ENCODE measurements at places on chromosomes 2 and 18. TPM values are rescaled to one million over a fixed set of nuclear protein-coding genes. Genes with fewer than 3 reads are reported as not detected.

GRCh38 chr2:15223887-15224286 is 337.2 kb downstream of the NBAS start:
- DNase-seq: peak; percentile 67
- H3K36me3 ChIP-seq: peaks cover 12% of the 10 kb centered on the region
- H3K27me3 ChIP-seq: no peaks in the 10 kb centered on the region
- peaks cover 10% of the 10 kb centered on the region for H3K4me1 ChIP-seq

The TSPYL6 gene
- total RNA-seq: not detected

GRCh38 chr2:188978291-188979081 is 4.3 kb downstream of the COL3A1 start:
- no peaks in the 10 kb centered on the region for H3K27me3 ChIP-seq
- H3K36me3 ChIP-seq: no peaks in the 10 kb centered on the region
- no peaks in the 10 kb centered on the region for H3K4me1 ChIP-seq
- no peak for DNase-seq

DNA sequence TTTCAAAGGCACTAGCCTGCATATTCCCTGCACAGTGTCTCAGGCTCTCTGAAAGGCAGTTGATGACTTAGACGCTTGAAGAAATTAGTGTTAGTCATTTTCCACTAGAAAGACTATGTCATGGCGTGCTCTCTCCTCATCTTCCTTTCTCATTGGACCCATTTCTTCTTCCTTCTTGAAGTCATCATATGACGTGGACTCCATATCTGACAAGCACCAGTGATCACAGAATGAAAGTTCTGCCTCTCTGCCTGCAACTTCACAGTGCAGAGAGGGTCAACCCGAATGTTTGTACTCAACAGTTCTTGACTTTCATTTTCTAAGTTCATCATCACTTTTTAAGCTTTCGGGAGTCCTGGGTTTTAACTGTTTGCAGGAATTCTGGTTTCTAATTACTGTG is 63.7 kb upstream of the CYRIA start:
- H3K4me1 ChIP-seq: peaks cover 5% of the 10 kb centered on the region
- no peak overlapping the region for H3K4me3 ChIP-seq
- no peaks in the 10 kb centered on the region for H3K36me3 ChIP-seq
- H3K27ac ChIP-seq: no peak overlapping the region
- DNase-seq: no peak
- peaks cover 23% of the 10 kb centered on the region for H3K27me3 ChIP-seq

The DAPL1 gene
- total RNA-seq: not detected

- H3K27ac ChIP-seq: no peak overlapping the region
- H3K27me3 ChIP-seq: no peaks in the 10 kb centered on the region
- no peaks in the 10 kb centered on the region for H3K4me1 ChIP-seq
- no peaks in the 10 kb centered on the region for H3K36me3 ChIP-seq
Measured at GRCh38 chr2:102137138-102137537, 5.4 kb upstream of the IL1R1 start.

DNA sequence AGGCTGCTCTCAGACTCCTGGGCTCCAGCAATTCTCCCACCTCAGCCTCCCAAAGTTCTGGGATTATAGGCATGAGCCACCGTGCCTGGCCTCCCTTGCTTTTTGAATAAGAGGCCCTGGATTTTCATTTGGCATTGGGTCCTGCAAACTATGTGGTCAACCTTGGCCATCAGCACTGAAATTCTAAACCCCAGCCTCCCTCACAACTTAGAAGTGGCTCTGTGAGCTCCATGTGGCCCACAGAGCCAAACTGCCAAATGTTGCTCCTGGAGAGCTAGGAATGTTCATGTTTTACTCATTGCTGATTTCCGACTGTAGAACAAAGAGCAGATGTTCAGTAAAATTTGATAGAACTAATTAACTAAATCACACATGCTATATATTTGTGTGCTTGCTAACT is 210.6 kb upstream of the AGAP1 start:
- no peaks in the 10 kb centered on the region for H3K4me1 ChIP-seq
- H3K27ac ChIP-seq: no peak overlapping the region
- H3K27me3 ChIP-seq: peaks cover 55% of the 10 kb centered on the region
- no peak overlapping the region for H3K4me3 ChIP-seq

DNA sequence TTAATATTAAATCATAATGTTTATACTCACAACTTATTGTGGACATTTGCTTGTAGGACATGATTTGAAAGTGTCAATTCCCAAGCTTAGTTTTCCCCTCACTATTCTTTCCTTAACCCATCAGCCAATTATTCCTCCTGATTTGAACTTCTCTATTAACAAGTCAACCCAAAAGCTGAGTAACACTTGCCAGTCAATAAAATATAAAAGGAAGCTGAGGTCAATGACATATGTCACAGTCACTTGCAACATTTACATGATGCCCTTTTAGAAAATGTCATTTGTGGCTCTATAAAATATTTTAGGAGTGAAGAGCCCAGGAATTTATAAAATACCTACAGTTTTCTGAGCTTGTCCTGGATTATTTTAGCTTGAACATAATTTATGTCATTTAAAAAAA is 7.2 kb downstream of the CCDC68 start:
- no peaks in the 10 kb centered on the region for H3K27me3 ChIP-seq
- H3K27ac ChIP-seq: no peak overlapping the region
- no peaks in the 10 kb centered on the region for H3K36me3 ChIP-seq
- DNase-seq: no peak
- H3K4me3 ChIP-seq: no peak overlapping the region

The LBX2 gene
- total RNA-seq: not detected

The ACVR1 gene
- 41.4 TPM for total RNA-seq

The CD207 gene
- total RNA-seq: not detected

GRCh38 chr2:24797644-24798043 is 4.4 kb downstream of the CENPO start:
- H3K4me1 ChIP-seq: peaks cover 22% of the 10 kb centered on the region
- DNase-seq: no peak
- no peak overlapping the region for H3K4me3 ChIP-seq
- peaks cover 30% of the 10 kb centered on the region for H3K36me3 ChIP-seq

The SIGLEC15 gene
- not detected for total RNA-seq

DNA sequence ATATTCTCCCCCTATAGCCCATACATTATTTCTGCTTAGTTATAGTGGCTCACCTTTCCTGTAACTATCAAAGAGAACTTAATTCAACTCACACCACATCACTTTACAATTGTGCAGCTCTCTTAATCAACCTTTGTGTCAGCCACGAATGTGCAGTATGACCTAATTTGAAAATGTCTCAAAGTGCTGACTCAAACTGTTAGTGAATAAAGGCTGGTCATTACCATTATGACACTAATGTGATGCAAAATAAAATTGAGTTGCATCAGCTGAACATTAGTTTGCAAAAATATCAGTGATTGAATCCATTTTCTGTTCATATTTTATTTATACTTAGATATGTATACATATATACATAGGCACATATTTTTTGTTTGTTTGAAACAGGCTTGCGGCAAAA is 251.8 kb downstream of the MEIS1 start:
- DNase-seq: peak; percentile 16
- H3K36me3 ChIP-seq: no peaks in the 10 kb centered on the region
- H3K27me3 ChIP-seq: no peaks in the 10 kb centered on the region
- H3K4me1 ChIP-seq: peaks cover 13% of the 10 kb centered on the region
- no peak overlapping the region for H3K27ac ChIP-seq

The ZBTB7C gene
- total RNA-seq: 0.42 TPM

The DSC1 gene
- not detected for total RNA-seq

GRCh38 chr2:9472511-9472910 is 1.8 kb upstream of the IAH1 start:
- H3K27me3 ChIP-seq: no peaks in the 10 kb centered on the region
- peaks cover 11% of the 10 kb centered on the region for H3K4me1 ChIP-seq
- H3K4me3 ChIP-seq: no peak overlapping the region

GRCh38 chr2:45452866-45453265 is 158.2 kb downstream of the SRBD1 start:
- no peak overlapping the region for H3K4me3 ChIP-seq
- H3K4me1 ChIP-seq: no peaks in the 10 kb centered on the region
- H3K27ac ChIP-seq: no peak overlapping the region
- no peak for DNase-seq
- H3K36me3 ChIP-seq: no peaks in the 10 kb centered on the region
- H3K27me3 ChIP-seq: no peaks in the 10 kb centered on the region

DNA sequence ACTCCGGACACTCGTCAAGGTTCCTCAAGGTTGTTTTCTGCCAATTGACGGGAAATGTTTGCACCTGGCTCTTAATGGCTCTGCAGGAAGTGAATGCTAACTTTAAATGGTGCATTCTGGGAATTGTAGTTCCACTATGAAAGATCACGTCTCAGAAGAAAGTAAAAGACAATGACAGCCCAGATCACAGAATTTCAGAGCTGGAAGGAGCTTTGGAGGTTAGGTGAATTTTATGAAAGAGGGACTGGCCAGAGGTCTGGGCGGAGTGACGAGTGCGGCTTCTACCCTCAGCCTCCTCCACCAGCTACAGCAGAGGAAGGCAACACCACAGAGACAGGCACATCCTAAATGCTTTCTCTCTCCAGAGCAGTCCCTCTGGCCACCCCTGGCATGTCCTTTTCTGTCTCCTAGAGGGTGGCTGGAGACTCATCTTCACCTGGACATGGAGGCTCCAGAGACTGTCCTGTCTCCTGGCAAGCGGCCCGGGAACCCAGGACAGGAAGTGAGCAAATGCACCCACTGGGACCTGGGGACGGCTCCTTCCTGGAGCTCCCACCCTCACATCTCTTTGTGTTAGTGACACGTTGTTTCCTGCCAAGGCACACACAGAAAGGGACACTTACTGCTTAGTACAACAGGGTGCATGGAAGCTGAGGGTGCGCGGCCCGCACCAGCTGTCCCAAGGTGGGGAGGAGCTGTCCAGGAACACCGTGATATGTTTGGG is 19.4 kb downstream of the THAP4 start:
- H3K36me3 ChIP-seq: peaks cover 60% of the 10 kb centered on the region
- DNase-seq: no peak
- H3K4me1 ChIP-seq: peaks cover 9% of the 10 kb centered on the region
- no peak overlapping the region for H3K4me3 ChIP-seq
- H3K27me3 ChIP-seq: no peaks in the 10 kb centered on the region

The PGAP1 gene
- total RNA-seq: 8.6 TPM

The GPR55 gene
- total RNA-seq: not detected

The ZSWIM2 gene
- total RNA-seq: not detected

GRCh38 chr2:152240559-152241231 is 65.1 kb upstream of the STAM2 start:
- no peaks in the 10 kb centered on the region for H3K27me3 ChIP-seq
- no peak overlapping the region for H3K27ac ChIP-seq
- H3K4me3 ChIP-seq: no peak overlapping the region

DNA sequence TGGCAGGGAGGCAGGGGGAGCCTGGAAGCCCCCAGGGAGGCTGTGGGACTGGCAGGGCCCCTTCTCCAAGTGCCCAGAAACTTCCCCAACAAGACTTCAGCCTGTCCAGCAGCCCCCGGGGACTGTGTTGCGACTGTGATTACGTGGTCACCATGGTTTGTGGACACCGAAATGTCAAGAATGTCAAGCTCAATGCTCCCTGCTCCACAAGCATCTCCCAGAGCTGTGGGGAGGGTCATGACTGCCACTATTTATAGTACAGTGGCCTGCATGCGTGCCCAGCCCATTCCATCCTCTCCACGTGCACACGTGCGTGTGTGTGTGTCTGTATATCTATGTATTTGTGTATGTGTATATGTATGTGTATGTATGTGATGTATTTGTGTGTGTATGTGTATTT is 93.8 kb upstream of the MBOAT2 start:
- H3K27me3 ChIP-seq: no peaks in the 10 kb centered on the region
- no peak for DNase-seq
- no peak overlapping the region for H3K27ac ChIP-seq
- no peak overlapping the region for H3K4me3 ChIP-seq
- H3K4me1 ChIP-seq: peaks cover 4% of the 10 kb centered on the region
- no peaks in the 10 kb centered on the region for H3K36me3 ChIP-seq

The IL18R1 gene
- total RNA-seq: 3.5 TPM

GRCh38 chr18:58105206-58105887 is 61.3 kb downstream of the NEDD4L start:
- H3K27ac ChIP-seq: no peak overlapping the region
- H3K27me3 ChIP-seq: no peaks in the 10 kb centered on the region
- H3K36me3 ChIP-seq: no peaks in the 10 kb centered on the region
- H3K4me1 ChIP-seq: no peaks in the 10 kb centered on the region

DNA sequence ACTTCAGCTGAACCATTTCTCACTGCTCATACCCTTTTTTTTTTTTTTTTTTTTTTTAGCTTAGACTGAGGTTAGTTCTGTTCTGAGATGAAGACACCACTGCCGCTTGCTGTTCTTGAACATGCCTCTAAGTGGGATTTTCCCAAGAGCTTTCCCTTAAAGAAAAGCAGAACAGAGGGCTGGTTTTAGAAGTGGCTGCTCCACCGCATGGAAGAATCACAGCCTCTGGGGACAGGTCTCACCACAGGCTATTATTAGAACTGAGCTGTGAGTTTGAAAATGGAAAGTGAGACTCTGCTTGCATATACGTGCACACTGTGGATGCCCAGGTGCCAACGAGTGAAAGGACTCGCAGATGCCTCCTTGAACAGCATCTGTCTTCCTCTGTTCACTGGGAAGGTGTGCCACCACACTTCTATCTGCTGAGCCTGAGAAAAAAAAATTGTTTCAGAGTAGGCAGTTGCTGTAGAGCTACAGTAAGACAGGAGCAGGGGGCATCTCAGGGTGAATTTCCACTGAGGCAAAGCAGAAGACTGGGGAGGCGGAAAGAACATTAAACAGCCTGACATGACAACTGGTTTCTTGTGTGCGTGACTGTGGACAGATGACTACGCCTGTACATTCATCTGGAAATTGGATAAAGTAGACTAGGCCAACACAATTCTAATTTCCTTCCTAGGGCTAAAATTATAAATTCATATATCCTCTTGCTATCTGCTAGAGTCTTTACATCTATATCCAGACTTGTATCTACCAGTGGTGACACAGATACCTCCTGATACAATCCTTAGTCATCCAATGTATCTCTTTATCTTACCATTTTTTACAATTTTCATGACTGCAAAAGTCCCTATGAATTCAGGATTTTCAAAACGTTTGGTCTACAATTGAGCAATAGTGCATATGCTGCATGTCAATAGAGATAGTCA is 1045.7 kb upstream of the CELF4 start:
- H3K4me1 ChIP-seq: no peaks in the 10 kb centered on the region
- no peak overlapping the region for H3K4me3 ChIP-seq
- H3K27ac ChIP-seq: no peak overlapping the region
- H3K27me3 ChIP-seq: no peaks in the 10 kb centered on the region
- no peak for DNase-seq

DNA sequence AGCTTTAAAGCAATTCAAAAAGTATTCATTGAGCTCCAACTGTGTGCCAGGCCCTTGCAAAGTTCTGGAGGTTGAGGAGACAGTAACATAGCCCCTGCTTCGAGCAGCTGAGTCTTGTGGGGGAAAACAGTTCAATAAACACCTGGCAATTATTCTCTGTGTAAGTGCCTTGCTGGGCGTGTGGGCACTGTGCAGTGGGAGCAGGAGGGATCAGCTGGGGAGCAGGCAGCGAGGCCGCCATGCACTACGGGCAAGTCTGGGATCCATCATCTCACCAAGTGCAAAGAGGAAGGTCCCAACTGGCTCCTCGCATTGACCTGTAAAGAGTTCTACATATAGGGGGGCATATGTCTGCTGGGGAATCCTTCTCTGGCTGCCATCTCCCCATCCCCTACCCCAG is 342.2 kb upstream of the HS6ST1 start:
- H3K4me1 ChIP-seq: no peaks in the 10 kb centered on the region
- H3K4me3 ChIP-seq: no peak overlapping the region
- H3K27ac ChIP-seq: no peak overlapping the region
- H3K27me3 ChIP-seq: peaks cover 9% of the 10 kb centered on the region

The DUSP19 gene
- total RNA-seq: 1.0 TPM

The CCDC102B gene
- total RNA-seq: 3.5 TPM

- peak; percentile 42 for DNase-seq
- H3K27ac ChIP-seq: no peak overlapping the region
- peaks cover 24% of the 10 kb centered on the region for H3K27me3 ChIP-seq
- no peaks in the 10 kb centered on the region for H3K36me3 ChIP-seq
Measured at GRCh38 chr2:88196490-88197087, 26.4 kb downstream of the THNSL2 start.
